ENCODE measurements at places on chromosomes 6 and 20. TPM values are rescaled to one million over a fixed set of nuclear protein-coding genes. Genes with fewer than 3 reads are reported as not detected.
A peak's percentile ranks its signal among the peaks of the same experiment; 100 is the strongest.

DNA sequence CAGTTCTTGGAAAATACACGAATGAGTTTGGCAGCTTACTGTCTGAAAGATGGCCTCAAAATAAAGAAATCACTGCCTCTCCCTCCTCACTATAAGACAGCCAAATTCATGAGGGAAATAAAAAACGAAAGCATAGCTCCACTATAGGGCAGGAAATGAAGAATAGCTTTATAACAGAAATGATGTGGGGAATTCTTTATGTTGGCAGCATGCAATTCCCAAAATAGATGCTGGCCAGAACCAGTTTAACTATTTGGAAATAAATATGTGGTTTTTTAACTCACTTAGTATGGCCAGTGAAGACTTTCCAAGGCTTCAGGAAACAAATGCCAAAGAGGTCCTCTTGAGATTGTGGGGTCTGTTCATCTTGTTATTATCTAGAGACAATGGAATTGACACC, 100.5 kb downstream of the TBX18 start:
- no peak for DNase-seq

LZTS3 gene
- total RNA-seq: 47.8 TPM

RANBP9 gene
- 58.4 TPM for total RNA-seq

BPIFB4 gene
- not detected for total RNA-seq

- DNase-seq: no peak
These were observed 39.7 kb upstream of the ZFP64 start for GRCh38 chr20:52231230-52231746.

DNA sequence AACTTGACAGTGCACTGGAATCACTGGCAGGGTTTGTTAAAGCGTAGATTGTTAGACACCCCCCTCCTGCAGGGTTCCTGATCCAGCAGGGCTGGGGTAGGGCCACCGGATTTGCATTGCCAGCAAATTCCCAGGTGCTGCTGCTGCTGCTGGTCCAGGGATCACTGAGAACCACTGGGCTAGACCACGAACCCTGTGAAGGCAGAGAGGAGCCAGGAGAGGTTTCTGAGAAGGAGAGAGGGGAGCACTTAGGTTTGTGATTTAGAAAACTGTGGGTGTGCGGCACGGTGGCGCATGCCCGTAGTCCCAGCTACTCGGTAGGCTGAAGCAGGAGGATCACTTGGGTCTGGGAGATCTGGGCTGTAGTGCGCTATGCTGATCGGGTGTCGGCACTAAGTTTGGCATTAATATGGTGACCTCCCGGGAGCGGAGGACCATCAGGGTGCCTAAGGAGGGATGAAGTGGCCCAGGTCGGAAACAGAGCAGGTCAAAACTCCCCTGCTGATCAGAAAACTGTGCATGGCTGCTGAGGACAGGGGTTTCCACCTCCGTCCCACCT, 53.6 kb upstream of the FAM83D start:
- DNase-seq: no peak

GRCh38 chr6:166046226-166046625, 121.4 kb downstream of the TBXT start:
- DNase-seq: no peak

RGS17 gene
- total RNA-seq: 2.6 TPM

- DNase-seq: no peak
These were observed 29.6 kb upstream of the FAM184A start for GRCh38 chr6:119108076-119108475.

DNA sequence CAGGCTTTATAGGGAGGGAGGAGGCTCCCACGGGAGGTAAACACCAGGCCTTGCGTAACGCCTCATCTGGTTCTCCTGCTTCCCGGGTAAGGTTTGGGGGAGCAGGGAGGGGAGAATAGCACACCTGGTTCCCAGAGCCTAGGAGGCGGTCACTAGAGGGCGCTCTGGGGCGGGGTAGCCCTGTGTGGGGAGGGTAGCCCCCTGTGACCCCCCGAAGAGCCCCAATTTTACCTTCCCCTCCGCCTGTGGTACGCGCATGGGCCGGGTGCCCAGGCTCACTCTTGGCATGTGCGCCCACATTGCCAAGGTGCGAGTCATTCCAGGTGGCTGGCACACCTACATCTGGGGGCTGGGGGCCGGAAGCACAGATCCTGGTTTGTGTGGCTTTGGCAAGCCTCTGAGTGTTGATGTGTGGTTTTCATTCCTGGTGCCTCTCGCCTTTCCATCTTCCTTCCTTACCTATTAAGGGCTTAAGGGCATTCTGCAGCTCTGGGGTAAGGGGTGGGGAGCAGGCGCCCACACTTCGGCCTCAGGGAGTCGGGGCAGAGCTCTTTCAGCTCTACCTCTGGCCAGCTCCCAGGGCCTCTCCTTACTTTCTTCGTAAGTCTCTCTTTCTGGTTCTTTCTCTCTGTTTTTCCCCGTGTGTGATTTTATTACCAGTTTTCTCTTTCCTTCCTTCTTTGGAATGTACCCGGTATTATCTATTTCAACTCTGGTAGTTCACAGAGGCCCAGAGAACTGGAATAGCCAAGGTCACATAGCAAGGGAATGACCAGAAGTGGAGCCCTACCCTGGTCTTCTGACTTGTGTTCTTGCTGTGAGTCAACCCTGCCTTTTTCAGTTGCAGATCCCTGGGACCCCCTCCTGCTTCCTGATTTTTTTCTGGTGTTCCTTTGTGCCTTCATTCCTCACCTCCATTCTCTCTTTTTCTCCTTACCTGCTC, 492 bp upstream of the RNF39 start:
- DNase-seq: no peak

CRYBG1 gene
- 3.0 TPM for total RNA-seq

DNA sequence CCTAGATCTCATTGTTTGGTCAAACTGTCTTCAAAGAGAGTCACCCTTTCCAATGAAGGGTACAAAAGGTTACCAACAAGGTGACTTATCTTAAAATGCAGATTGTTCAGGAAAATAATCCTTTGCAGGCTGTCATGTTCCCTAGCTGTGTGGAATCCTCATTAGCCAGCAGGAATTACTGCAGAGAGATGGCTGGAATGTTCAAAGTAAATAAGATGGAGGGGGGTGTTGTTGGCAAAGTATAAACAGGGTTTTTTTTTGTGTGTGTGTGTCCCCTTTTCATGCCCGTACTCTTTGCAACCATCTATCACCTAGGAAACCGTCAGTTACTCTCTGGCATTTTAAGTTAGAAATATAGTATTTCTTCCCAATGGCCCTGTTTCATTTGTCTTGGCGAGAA, 6.5 kb downstream of the NEDD9 start:
- DNase-seq: no peak

DNA sequence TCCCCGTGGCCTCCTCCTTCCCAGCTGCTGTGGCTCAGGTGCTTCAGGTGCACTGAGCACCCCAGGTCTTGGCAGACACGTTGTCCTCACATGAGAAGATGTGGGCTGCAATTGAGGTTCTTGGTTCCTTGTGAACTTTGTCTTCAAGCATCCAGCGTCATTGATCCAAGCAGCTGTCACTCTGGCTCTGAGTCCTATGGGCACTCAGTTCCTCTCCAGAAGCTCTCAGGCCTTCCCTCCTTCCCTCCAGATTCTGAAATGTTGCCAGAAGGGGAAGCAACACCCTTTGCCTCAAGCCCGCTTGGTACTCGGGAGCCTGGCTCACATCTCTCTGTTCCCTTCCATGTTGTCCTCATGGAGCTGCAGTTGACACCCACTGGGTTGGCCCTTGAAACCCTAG, 8.4 kb upstream of the MRGBP start:
- DNase-seq: no peak

- no peak for DNase-seq
These were observed 9.3 kb upstream of the KCNK15 start for GRCh38 chr20:44736170-44737021.

COL21A1 gene
- total RNA-seq: 20.5 TPM

GGTLC1 gene
- total RNA-seq: not detected

- DNase-seq: no peak
These were observed 229.1 kb downstream of the SIM1 start for GRCh38 chr6:100235631-100236030.

ZNF334 gene
- total RNA-seq: 38.0 TPM

- DNase-seq: no peak
These were observed 63.3 kb upstream of the CARMIL1 start for GRCh38 chr6:25215881-25216280.

DNA sequence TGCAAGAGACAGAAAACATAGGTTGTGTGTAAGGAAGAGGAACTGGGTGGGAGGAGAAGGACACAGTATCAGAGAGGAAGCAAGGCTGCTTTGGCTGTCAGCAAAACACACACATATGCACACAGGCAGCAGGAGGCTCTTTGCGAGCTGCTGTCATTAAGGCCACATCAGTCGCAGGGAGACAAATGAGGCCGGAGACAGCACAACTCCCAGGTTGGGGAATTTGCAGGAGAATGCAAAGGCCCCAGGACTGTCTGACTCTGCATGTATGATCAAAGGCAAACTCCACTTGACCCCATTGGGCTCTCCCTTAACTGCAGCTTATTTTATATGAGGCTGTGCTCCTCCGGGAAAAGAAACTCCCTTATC, 35.3 kb downstream of the METTL24 start:
- DNase-seq: no peak

NKAPL gene
- total RNA-seq: not detected

- DNase-seq: no peak
These were observed 199.3 kb downstream of the TENT5A start for GRCh38 chr6:81553216-81553615.

ZKSCAN8 gene
- total RNA-seq: 47.6 TPM

GRCh38 chr20:11234608-11235007, 560.8 kb upstream of the JAG1 start:
- no peak for DNase-seq

DNA sequence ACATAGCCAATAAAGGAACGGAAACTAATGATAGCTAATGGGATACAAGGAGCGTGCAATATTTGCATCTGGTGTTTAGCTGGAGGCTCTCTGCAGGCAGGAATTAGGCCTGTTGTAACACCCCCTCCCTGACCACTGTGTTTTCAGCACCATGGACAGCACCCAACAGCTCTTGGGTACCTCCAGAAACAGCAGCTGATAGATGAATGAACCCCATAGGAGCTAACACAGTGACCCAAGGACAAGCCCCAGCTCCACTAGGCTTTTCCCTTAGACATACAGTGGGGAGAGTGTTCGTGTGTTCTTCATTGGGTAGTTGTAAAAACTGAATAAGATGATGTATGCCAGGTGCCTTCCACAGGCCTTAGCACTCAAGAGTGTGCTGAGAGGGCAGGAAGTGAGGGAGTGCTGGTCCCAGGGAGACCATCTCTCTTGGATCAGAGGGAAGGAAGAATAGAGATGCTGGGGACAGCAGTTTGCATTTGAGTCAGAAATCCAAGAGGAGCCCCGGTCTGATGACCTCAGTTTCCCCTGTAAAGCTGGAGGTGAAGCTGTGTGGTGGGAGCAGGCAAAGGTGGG, 161.3 kb downstream of the PHACTR3 start:
- DNase-seq: peak; percentile 20

TRMT6 gene
- total RNA-seq: 15.8 TPM

CAGE1 gene
- total RNA-seq: not detected

- DNase-seq: no peak
These were observed 50.3 kb upstream of the OGFRL1 start for GRCh38 chr6:71238351-71238750.

FILIP1 gene
- 0.73 TPM for total RNA-seq

DNA sequence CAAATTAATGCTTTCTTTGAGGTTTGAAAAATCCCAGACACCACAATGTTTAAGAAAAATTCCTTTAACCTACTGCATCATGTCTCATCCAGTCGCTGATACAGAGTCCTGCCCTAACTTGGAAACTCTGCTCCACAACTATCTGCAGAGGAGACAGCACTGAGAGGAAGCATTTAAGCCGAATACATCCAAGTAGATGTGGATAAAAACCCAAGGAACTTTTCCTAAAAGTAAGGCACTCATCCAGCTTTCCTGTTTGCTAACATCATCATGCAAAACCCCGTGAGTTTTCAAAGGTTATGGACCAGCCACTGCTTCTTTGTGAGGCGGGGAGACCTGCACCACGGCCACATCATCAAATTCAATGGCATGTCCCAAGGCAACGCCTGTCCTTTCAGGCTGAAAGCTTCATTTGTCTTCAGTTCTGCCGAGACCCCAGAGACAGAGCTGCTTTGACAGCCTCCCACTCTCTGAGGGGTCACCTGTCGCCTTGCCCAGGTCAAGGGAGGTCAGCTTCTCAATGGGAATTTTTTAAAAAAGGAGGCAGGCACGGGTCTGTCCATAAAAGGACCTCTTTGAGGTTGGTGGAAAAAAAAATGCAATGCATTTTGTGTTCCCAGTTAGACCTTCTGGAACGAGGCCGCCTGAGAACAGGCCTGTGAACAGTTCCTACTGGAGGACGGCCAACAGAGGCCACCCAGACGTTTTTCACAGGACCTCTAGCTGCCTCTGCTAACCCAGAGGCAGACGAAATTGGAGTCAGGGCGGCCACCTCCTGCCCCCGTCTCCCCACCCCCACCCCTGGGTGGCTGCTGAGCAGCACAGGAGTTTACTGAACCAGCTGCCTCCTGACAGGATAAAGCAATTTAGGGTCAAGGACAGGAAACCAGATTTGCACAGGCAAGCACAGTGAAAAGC, 142.5 kb upstream of the HDDC2 start:
- no peak for DNase-seq

DNA sequence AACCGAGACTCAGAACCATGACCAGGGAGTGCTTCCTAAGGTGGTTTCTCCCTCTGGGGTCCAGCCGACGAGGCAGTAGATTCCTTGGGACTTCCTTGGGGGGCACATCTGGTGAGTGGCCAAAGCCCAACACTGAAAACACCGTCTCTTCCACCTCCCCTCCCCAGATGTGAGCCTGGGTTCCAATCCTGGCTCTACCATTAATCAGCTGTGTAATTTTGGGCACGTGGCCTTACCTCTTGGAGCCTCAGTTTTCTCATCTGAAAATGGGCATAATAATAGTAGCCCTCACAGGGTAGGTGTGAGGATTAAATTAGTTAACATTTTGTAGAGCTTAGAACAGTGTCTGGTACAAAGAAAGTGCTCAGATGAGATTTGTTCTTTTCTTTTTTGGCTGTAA, 5.5 kb downstream of the FAM110A start:
- no peak for DNase-seq

DNA sequence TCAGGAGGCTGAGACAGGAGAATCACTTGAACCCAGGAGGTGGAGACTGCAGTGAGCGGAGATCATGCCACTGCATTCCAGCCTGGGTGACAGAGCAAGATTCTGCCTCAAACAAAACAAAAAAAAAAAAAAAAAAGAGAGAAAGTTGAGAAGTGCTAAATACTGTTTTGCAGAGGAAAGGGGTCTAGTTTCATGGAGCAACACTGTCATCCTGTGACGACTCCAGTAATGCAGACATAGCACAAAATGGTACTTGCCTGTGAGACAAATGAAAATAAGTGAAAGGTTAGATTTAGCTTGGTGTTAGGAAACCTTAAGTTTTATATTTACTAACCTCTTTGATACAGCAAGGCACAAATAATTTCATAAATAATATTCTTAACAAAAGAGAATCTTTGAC, 29.7 kb downstream of the CEP162 start:
- no peak for DNase-seq

GRCh38 chr6:132259070-132259469, 142.2 kb downstream of the MOXD1 start:
- no peak for DNase-seq

GRCh38 chr6:20154753-20155152, 57.5 kb downstream of the MBOAT1 start:
- DNase-seq: no peak

ASIP gene
- not detected for total RNA-seq

GRCh38 chr20:62860924-62861691, 514 bp downstream of the TCFL5 start:
- no peak for DNase-seq

GRCh38 chr6:25193460-25194171, 85.6 kb upstream of the CARMIL1 start:
- DNase-seq: no peak

GRCh38 chr6:163771180-163771579, 356.7 kb downstream of the QKI start:
- no peak for DNase-seq

- DNase-seq: no peak
These were observed 12.1 kb downstream of the TMX4 start for GRCh38 chr20:8007490-8007889.

- no peak for DNase-seq
These were observed 16.6 kb downstream of the NPEPL1 start for GRCh38 chr20:58709013-58709702.
